CD4-positive, alpha-beta T cell treated with Interleukin-4 for 4 hours (primary cell): ENCODE measurements at places on chromosomes 3 and 15.

- DNase-seq: peak; percentile 1
Measured at GRCh38 chr15:99961011-99961441, 227.8 kb upstream of the LYSMD4 start.

- no peak for DNase-seq
Measured at GRCh38 chr3:47681016-47681415, 100.7 kb downstream of the SMARCC1 start.

DNA sequence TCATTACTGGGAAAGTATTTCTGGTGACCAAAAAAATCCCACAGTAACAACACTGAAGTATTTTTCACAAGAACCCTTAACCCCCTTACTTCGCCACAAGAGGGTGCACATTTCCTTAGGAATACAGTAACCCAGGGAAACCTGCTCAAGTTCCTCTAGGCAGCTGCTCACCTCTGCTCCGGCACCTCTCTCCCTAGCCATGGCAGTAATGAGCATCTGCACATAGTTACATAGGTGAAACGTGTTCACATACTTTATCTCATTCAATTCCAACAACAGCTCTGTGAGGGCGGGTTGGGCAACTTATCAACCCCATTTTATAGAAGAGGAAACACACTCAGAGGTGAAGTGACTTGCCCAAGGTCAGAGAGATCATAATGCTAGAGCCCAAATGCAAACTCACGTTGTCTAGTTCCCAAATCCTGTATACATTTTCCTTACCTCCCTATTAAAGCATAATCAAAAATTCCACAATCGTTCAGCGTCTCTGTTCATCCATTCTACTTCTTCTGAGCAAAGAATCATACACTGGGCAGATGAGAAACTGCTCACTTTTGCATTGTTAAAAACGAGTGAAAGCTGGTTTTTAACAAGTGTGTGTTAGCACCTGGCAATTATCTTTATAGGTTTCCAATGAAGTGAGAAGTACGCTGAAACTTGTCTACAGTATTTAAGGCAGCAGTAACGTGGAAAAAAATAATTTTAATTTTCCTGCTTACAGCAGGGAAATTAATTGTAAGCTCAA is 90.7 kb downstream of the IGF2BP2 start:
- no peak for DNase-seq

GRCh38 chr15:74895830-74896229 is 6.0 kb downstream of the MPI start:
- DNase-seq: no peak

- no peak for DNase-seq
Measured at GRCh38 chr15:70217226-70218160, 119.8 kb upstream of the TLE3 start.

DNA sequence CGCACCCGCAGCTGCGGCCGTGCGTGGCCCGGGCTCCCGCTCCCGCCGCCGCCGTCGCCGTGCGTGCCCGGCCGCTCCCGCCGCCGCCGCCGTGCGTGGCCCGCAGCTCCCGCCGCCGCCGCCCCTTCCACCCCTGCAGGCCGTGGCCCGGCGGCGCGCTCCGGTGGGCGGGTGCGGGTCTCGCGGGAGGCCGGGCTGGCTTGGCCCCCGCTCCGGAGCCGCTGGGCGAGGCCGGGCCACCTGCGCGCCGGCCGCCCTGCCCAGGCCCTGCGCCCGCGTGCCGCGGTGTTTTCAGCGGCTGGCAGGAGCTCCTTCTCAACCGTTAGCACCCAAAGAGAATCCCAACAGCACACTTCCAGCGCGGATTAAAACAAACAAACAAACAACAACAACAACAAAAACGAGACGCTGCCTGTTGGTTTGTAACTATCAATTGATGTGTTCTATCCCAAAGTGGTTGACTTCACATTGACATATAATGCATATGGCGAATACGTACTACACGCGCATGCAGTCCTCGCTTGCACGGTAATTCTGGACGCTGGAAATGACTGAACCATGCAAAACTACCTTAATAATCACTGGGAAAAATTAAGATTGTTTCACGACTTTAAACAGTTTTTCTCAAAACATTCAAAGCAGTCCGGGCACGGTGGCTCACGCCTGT is 113.7 kb upstream of the GOLGA8J start:
- DNase-seq: no peak

DNA sequence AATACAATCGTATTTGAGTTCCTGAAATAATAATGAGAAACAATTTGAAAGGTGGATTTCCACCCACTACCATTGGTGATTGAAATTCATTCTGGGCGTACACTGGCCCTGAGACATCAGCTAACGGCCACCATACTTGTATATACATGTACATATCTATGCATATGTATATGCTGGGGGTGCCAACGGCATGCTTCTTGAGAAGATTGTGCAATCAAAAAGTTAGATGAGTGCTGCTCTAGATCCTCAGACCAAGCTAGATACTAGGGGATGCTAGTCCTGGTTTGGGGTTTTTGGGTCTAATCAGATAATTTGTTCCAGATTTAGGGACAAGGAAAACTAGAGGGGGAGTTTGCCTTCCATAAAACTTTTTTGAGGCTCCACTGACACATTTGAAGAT is 2.9 kb downstream of the TMEM40 start:
- DNase-seq: no peak

DNA sequence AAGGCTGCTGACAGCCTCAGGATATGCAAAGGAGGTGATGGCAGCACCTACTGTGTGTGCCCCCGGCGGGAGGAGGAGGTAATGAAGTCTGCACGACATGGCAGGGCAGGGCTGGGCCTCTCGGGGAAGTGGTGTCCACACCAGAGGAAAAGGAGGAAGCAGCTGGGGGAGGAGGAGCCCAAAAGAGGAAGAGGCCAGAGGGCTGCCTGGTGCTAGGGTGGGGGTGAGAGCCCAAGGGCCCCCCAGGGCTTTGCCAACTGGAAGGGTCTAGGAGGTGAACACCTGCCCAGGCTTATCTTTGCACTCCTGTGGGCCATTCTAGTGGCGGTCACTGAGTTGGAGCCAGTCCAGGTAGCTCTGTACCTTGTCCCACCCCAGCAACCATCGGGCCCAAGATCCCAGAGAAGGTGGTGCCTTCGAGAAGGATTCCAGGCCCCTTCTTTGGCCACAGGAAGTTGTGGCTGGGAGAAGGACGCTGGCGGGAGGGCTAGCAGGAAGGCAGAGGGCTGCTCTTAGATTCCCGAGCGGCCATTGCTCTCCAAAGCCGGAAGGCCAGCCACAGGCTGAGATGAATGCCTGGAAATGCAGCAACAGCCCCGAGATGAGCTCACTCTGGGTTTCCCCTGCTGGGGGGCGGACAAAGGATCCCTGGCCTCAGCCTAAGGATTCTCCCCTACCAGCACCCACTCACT is 7.0 kb downstream of the GNAI2 start:
- peak; percentile 33 for DNase-seq

GRCh38 chr3:45871780-45872179 is 14.6 kb upstream of the CCR9 start:
- DNase-seq: no peak

DNA sequence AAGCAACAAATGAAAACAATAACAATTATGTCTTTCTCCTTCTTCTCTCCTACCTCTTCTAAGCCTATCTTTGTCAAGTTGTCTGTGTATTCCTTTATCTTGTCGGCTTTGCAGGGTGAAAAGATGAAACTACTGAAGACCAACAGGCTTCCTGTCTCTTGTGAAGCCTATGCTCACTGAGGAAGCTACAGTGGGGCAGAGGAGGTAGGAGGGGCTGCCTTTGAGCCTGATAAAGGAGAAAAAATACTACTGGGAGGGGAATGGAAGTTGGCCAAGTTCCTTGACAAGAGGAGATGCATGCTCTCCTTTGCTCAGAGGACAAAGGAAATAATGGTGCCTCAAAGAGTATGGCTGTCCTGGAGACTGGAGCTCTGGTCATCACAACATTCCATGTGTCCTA is 92.0 kb downstream of the IGSF11 start:
- DNase-seq: no peak

DNA sequence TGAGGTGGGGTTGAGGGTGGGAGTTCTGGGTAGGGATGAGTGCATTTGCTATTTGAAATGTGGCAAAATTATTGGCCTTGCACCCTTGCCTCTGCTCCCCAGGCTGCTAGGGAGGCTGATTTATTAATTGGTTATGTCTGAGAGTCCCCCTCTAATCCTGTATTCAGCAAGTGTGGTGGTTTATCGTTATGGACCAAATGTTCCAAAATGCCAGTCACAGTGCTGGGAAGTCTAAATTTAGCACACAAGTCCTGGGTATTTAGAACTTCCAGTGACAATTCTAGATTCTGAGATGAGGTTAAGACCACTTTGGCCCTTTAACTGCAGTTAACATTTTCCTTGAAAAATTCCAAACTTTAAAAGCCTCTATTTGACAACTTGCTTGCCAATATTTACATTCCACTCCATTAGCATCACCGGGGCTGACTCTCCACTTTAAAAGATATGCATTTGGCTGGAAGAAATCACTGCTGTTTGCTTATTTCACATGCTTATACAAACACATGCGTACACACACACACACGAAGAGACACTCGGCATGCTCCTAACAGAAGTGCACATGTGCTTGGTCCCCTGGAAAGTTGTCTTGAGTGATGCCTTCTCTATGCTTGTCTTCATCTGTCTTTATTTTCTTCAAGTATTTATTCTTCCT is 247.7 kb downstream of the IL20RB start:
- DNase-seq: no peak

DNA sequence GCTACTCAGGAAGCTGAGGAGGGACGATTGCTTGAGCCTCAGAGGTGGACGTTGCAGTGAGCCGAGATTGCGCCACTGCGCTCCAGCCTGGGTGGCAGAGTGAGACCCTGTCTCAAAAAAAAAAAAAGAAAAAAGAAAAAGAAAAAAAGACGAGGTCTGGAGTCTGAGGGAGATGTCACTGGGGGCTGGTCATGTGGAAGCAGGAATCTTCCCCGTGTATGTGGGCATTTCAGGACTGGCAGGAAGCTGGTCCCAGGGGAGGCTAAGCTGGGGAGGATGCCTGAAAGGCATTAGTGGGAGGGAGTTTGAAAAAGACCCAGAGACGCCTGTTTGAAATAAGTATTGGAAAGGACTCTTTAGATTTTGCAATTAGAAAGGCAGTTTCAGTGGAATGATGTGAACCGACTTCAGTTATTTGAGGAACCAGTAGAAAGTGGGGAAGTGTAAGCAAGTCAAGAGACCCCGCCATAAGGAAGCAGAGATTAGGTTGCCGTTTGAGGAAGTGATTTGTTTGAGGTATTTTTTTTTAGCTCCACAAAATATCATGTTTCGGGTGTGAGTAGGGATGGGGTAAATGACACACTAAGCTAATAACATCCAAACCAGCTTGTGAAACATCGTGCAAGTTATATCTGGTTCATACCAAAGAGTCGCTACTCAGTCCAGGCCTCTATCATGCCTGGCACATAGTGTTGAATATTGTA is 55.5 kb downstream of the ST6GAL1 start:
- DNase-seq: no peak

DNA sequence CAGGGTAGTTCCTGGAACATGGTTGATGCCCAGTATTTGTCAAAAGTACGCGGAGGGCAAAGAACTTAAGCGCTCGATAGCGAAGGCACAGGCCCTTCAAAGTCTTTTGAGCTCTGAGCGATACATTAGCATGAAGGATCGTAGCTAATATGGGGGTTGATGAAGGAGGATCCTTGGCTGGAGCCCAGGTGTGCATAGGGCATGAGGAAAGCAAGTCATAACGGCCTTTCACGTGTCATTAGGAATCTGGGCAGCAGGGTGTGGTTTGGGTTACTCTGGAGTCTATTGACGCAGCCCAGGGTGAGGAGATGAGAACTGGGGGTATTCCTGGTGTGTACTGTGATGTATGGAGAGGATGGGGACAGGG is 31.7 kb downstream of the SPINK8 start:
- DNase-seq: peak; percentile 22

GRCh38 chr3:31536497-31536896 is 3.8 kb downstream of the STT3B start:
- peak; percentile 18 for DNase-seq

GRCh38 chr15:60116456-60117089 is 112.5 kb downstream of the FOXB1 start:
- DNase-seq: no peak

- no peak for DNase-seq
Measured at GRCh38 chr15:95025924-95026728, 794.8 kb downstream of the MCTP2 start.

DNA sequence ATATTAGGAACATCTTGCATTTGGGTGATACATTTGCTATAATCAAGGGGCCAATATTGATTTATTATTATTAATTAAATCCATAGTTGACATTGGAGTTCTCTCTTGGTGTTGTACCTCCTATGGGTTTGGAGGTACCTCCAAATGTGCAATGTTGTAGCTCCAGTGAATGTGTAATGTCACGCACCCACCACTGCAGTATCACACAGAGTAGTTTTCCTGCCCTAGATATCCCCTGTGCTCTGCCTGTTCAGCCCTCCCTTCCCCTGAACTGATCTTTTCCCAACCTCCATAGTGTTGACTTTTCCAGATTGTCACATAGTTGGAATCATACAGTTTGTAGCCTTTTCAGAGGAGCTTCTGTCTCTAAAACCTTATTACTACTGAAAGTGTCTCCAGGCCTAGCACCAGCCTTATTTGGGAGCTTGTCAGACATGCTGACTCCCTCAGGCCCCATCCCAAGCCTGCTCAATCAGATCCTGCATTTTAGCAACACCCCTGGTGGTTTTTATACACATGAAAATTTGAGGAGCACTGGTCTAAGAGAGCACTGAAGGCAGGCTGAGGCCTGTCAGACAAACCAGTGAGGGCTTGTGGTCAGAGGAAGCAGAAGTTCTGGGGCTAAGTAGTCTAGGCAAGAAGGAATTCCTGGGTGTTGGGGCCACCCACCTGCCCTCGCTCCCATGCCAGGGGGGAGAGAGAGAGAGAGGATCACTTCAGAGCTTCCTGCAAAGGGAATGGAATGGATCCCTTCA is 73.4 kb downstream of the SLC6A11 start:
- no peak for DNase-seq

DNA sequence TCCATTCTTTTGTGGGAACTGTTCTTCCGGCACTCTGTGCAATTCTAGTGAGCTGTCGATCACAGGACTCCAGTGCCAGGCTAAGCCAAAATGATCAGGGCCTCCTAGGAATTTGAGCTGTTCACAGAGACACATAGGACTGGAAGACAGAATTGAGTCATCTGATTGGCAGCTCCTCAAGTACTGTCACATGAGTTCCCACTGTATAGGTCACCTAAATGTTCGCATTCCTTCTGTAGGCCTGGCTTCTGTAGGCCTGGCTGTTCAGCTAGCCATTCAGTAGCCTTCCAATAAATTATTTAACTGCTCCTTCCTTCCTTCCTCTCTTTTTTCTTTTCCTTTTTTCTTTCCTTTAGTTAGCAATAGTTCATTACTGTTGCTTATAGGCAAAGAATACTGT is 4.3 kb downstream of the PROS1 start:
- no peak for DNase-seq

GRCh38 chr3:71994203-71994602 is 209.3 kb upstream of the PROK2 start:
- no peak for DNase-seq
